ENCODE measurements at places on chromosomes 4 and X. TPM values are rescaled to one million over a fixed set of nuclear protein-coding genes. Genes with fewer than 3 reads are reported as not detected.

- H3K36me3 ChIP-seq: no peaks in the 10 kb centered on the region
- no peaks in the 10 kb centered on the region for H3K27me3 ChIP-seq
- no peak overlapping the region for H3K27ac ChIP-seq
Measured at GRCh38 chr4:118285931-118286330, 66.9 kb downstream of the PRSS12 start.

The HSFX2 gene
- total RNA-seq: 0.77 TPM

GRCh38 chrX:118736394-118737010, 9.1 kb downstream of the IL13RA1 start:
- no peak for DNase-seq
- no peak overlapping the region for H3K4me3 ChIP-seq
- H3K36me3 ChIP-seq: no peaks in the 10 kb centered on the region
- no peaks in the 10 kb centered on the region for H3K27me3 ChIP-seq
- no peak overlapping the region for H3K27ac ChIP-seq
- no peaks in the 10 kb centered on the region for H3K4me1 ChIP-seq

DNA sequence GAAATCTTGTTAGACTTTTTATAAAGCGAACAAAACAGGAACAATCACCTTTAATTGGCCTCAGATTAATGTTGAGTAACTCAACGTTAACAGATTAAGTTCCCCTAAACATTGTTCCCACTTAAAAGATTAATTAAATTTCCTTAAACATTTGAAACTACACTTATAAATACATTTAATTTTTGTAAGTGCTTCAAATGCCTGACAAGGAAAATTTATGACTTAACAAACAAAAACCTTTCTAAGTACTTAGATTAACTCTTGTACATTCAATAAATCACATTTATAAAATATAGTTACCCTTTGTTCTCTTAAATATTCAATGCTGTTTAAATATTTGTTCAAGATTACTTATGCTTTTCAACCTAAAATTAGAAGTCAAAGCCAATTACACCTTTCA, 39.4 kb upstream of the OCIAD2 start:
- H3K27ac ChIP-seq: no peak overlapping the region
- H3K4me3 ChIP-seq: no peak overlapping the region
- H3K4me1 ChIP-seq: no peaks in the 10 kb centered on the region
- H3K36me3 ChIP-seq: no peaks in the 10 kb centered on the region
- no peak for DNase-seq
- H3K27me3 ChIP-seq: no peaks in the 10 kb centered on the region

- peak within 1 kb of the TSS; percentile 100 for H3K27ac ChIP-seq
- peaks cover 18% of the 10 kb centered on the region for H3K36me3 ChIP-seq
- H3K4me3 ChIP-seq: peak within 1 kb of the TSS; percentile 91
- peak; percentile 98 for DNase-seq
- peaks cover 39% of the 10 kb centered on the region for H3K4me1 ChIP-seq
- H3K27me3 ChIP-seq: no peaks in the 10 kb centered on the region
Measured at GRCh38 chrX:16870095-16870861, at the start of gene RBBP7. Gene RBBP7, minus strand, starts transcription at chrX:16870362. Its CDS starts 309 bp downstream, at chrX:16870053.

The HSD17B13 gene
- 0.60 TPM for total RNA-seq

DNA sequence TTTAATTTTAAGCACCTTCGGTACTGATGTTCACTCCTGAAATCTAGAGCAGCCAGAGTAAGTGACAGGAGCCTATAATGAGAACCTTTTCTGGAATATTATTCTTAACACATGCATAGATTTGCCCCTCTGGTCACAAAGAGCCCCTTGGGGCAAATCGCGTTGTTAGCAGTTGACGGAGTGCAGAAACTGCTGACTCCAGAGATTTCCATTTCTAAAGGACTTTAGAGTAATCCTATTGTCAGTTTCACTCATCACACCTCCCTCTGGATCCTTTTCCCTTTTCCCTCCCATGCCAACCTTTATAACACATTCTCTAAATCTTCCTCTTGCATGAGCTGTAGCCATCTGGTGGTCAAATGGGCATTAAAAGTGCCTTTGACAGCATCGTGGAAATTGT, 264.9 kb upstream of the PRPS2 start:
- DNase-seq: peak; percentile 23
- H3K4me3 ChIP-seq: no peak overlapping the region
- H3K27me3 ChIP-seq: no peaks in the 10 kb centered on the region
- H3K36me3 ChIP-seq: no peaks in the 10 kb centered on the region
- H3K4me1 ChIP-seq: peaks cover 10% of the 10 kb centered on the region

The HPSE gene
- total RNA-seq: 0.28 TPM

- peak overlapping the region; percentile 61 for H3K4me3 ChIP-seq
- no peaks in the 10 kb centered on the region for H3K36me3 ChIP-seq
- no peak overlapping the region for H3K27ac ChIP-seq
- DNase-seq: no peak
Measured at GRCh38 chr4:42397635-42398170, 415 bp downstream of the SHISA3 start.

The DCLK2 gene
- total RNA-seq: 7.9 TPM

GRCh38 chr4:90209922-90210321, 82.7 kb downstream of the CCSER1 start:
- H3K4me1 ChIP-seq: no peaks in the 10 kb centered on the region
- DNase-seq: no peak
- H3K4me3 ChIP-seq: no peak overlapping the region
- H3K27ac ChIP-seq: no peak overlapping the region

All from neural progenitor cell (in vitro differentiated cells).